ENCODE measurements at places on chromosomes 3 and 15. TPM values are rescaled to one million over a fixed set of nuclear protein-coding genes. Genes with fewer than 3 reads are reported as not detected.

The GJD2 gene
- 0.14 TPM for total RNA-seq

The ALDH1A2 gene
- 17.8 TPM for total RNA-seq

The GP9 gene
- 0.14 TPM for total RNA-seq

The PLSCR1 gene
- total RNA-seq: 84.7 TPM

The HESX1 gene
- total RNA-seq: 2.0 TPM

The ALG3 gene
- 12.6 TPM for total RNA-seq

The NMNAT3 gene
- 4.7 TPM for total RNA-seq

All from thymus (tissue), 14 donors.